Left cardiac atrium (tissue), 4 donors: ENCODE measurements at places on chromosomes 7 and 10. TPM values are rescaled to one million over a fixed set of nuclear protein-coding genes. Genes with fewer than 3 reads are reported as not detected.

SPDYE2B gene
- total RNA-seq, result not detected

GRCh38 chr7:94650147-94651051 is 5.5 kb downstream of the SGCE start:
- no peak for DNase-seq

SSC4D gene
- 1.4 TPM for total RNA-seq

- DNase-seq, result no peak
Observed at GRCh38 chr10:116984202-116984990, 20.6 kb downstream of the SHTN1 start.

GRCh38 chr10:5412277-5412941 is at the start of gene NET1:
TSS of gene NET1 (plus strand) at chr10:5412557. CDS start at chr10:5412693, 136 bp downstream.
- peak; percentile 89 for DNase-seq

GRCh38 chr7:140885735-140886334 is 38.9 kb downstream of the BRAF start:
- DNase-seq, result no peak

GRCh38 chr10:96470116-96470743 is 43.5 kb downstream of the TLL2 start:
- no peak for DNase-seq
